ENCODE measurements at places on chromosomes 5 and 9.

- no peak for DNase-seq
These were observed 103.2 kb downstream of the CTNND2 start for GRCh38 chr5:11801061-11801460.

DNA sequence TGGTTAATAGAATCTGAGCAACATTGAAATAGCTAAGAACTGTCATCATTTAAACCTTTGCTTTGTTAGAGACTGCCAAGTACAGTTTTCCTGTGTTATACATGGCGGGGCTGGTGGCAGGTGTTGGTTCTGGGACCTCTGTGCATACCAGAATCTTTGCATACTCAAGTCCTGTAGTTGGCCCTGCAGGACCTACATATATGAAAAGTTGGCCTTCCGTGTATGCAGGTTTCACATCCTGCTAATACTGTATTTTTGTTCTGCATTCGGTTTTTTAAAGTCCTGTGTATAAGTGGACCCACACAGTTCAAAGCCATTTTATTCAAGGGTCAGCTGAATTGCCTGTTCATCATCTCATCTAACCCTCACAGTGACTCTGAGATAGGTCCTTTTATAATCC is 36.4 kb downstream of the LARP1 start:
- DNase-seq = no peak

DNA sequence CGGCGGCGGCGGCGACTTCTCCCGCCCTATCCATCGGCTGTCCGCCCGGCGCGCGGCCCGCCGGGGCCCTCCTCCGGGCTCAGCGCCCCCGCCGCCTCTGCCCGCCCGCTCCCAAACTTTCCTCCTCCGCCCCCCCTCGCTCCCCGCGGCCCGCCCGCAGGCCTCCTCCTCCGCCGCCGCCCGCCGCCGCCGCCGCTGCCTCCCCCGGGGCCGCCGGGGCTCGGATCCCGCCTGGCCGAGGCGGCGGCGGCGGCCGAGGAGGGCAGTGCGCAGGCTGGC is 460 bp upstream of the PBX3 start:
- no peak for DNase-seq

DNA sequence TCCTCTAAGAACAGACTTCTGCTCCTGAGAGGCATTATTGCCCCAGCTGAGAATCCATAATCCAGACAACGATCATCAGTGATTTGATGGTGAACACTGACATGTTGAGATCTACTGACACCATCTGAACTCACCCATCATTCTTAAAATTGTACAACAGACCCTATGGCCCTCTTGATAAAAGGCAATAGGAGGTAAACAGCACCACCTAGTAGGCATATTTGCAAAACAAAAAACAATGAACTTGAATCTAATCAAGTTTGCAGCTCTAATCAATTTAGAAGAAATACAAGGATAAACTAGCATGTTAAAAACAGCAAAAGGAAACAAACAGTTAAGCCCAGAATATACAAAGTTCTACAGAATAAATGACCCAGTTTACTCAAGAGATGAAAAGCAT is 89.6 kb downstream of the SFXN1 start:
- DNase-seq = no peak

- DNase-seq = peak; percentile 55
These were observed 789.3 kb downstream of the SEMA5A start for GRCh38 chr5:8756498-8757084.

DNA sequence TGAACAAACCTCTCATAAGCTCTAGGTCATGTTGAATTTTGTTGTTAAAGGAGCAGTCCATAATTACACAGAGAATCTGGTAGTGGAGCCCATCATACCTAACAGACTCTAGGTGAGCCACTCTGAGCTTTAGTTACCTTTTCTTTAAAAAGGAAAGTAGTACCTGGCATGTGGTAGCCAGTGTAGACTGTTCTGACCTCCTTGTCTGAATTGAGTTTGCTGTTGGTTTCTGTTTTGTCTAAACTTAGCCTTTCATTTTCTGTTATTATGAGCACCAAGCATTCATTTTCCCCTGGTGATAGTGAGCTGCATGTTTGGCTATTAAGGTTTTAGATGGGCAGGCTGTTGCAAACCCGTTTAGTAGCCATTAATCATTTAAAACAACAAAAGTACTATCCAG is 112.2 kb downstream of the MAST4 start:
- DNase-seq = no peak

DNA sequence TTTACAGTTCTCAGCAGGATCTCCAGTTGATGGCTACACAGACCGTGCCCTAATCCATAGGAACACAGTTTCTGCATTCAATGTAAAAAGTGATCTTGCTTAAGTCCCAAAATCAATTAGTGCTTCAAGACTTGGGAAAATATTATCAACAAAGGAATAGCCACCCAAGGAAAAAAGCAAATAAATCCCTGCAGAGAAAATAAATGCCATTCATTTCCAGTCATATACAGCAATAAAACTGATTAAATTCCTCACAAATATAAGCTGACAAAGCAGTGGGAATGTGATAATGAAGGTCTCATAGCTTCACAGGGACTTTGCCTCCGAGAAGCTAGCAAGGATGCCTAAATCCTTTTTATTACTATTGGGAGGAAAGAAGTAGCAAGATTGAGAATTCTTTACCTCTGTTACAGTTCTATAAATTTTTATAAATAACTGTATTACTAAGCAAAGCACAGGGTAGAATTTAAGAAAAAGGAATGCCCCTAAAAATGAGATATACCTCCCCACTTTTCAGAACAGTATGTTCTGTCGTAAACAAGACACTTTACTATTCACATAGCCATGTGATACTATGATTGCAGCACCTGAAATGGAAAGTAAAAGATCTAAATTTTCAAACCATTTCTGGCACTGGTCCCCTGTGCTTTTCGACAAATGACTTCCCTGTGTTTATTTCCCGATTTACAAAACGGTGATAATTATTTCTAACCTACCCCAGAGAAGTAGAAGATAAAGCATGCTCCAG is 59.8 kb downstream of the ARSB start:
- DNase-seq = no peak

- no peak for DNase-seq
These were observed 197.0 kb downstream of the ALDH1A1 start for GRCh38 chr9:72755836-72756235.

GRCh38 chr5:1378096-1378495 is 33.2 kb upstream of the CLPTM1L start:
- DNase-seq = no peak

- DNase-seq = no peak
These were observed 35.2 kb upstream of the SPARC start for GRCh38 chr5:151721812-151722391.

DNA sequence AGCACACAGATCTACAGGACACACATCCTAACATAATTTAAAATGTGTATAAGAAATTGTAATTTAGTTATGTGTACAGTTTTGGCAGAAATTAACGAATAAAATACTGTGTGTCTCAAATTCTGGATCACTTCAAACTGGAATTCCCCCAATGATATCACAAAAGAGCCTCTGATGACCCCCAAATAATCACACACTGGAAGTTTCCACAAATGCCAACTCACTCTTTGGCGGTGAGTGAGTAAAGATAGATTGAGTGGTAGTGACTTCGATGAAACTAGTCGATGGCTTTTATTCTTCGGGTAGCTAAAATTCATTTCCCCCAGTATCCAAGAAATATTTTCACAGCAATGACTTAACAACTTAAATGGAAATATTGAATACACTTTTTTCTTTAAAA is 2.2 kb downstream of the ZNF366 start:
- no peak for DNase-seq

DNA sequence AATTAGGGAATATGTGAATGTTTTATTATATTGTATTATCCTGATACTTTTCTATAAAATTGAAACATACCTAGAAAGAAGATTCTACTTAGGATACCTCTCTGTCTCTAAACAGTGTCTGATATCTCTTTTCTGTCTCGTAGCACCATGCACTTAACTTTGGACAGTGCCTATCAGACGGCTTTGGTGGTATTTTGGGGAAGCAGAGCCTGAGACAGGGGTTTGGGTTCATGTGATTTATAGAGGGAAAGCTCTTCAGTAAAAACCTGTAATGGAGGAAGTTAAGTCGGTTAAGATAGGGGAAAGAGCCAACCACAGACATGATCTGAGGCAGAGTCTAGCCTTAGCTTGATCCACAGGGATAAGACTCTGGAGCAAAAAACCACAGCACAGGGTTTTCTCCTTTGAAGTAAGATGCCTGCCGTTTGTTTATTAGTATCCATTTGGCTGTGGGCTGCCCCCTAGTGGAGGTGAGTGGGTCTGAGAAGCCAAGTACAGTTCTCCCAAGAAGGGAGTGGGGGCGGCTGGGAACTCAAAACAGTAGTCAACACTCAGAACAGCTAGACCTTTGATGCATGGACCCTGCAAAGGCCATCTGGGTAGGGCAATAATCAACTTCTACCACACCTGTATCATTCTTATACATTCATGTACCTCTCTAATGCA is 141.2 kb upstream of the ASTN2 start:
- no peak for DNase-seq

DNA sequence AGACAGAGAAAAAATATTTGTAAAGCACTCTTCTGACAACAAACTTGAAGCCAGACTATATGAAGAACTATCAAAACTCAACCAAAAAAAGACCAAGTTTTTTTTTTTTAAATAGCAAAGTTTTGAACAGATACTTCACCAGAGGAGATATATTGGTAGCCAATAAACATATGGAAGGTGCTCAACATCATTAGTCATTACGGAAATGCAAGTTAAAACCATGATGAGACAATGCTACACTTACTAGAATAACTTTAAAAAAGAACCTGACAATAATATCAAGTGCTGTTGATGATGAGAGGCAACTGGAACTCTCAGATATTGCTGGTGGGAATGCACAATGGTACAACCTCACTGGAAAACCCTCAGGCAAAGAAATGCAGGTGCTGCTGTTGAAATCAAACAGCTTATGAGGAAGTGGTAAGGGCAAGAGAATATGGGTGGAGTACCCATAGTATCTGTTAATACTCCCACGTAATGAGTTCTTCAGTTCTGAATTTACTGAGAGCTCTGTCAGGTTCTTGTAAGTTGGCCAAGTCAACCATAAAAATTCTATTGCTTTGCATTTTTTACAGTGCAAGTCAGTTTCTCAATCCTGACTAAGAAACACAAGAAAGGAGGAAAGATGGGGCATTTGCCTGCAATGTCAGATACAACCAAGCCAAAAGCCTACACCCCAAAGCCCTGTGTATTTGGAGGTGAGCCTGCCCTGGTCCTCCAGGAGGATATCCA is 87.3 kb upstream of the GNAQ start:
- peak; percentile 10 for DNase-seq

- no peak for DNase-seq
These were observed 177.7 kb downstream of the PAM start for GRCh38 chr5:102932781-102933180.

DNA sequence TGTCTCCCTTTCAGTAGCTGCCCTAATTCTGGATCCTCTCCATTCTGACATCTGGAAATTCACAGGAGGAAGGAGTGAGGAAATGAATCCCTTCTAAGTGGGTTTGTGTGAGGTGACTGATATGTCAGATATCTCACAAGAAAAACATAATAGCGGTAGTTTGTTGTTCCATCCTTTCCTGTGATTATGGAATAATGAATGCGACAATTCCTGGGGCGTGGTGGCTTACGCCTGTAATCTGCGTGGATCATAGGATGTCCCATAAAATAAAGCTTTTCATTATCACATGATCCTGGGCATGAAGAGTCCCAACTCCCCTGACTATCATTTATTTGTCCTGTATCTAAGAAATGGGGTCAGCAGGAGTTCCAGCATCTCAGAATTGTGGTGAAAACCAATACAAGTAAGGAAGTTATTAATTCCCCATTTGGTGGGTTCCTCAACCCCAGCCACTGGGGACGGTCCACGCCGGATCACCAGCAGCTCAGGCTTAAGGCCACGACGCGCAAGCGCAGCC is 375 bp upstream of the C5orf24 start:
- peak; percentile 30 for DNase-seq

GRCh38 chr9:91180240-91180929 is 181.3 kb downstream of the AUH start:
- no peak for DNase-seq

DNA sequence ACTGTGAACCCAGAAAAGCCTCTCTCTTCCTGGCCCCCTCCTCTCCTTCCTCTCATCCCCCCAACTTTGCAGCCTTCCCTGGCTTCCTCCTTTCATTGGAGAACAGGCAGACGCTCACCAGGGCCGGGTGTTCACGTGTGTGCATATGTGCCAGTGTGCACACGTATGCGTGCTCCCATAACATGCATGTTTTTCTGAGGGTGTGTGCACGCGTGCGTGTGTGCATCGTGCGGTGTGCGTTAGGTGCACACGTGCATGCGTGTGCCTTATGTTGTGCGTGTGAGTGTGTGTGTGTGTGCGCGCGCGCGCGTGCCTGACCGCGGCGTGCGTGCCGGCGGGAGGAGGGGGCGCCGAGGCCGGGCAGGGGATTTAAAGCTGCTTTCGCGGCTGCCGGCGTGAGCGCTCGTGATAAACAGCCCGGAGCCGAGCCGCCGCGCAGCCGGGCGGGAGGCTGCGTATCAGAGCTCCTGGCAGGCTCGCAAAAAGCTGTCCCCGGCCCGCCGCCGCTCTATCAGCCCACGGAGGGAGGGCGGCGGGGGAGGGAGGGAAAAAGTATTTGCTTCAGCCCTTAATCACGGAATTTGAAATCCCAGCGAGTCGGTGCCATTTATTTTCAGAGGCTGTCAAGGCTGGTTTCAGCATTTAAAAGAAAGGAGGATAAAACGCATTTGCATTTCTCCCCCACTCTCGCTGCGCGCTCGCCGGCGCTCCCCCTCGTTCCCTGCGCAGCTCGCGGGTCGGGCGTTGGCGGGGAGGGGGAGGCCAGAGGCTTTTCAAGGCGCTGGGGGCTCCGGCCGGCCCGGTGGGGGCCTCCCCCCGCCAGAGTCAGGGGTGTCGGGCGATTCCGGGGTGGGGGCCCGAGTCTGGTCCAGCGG is 183.9 kb downstream of the C9orf50 start:
- DNase-seq = no peak

DNA sequence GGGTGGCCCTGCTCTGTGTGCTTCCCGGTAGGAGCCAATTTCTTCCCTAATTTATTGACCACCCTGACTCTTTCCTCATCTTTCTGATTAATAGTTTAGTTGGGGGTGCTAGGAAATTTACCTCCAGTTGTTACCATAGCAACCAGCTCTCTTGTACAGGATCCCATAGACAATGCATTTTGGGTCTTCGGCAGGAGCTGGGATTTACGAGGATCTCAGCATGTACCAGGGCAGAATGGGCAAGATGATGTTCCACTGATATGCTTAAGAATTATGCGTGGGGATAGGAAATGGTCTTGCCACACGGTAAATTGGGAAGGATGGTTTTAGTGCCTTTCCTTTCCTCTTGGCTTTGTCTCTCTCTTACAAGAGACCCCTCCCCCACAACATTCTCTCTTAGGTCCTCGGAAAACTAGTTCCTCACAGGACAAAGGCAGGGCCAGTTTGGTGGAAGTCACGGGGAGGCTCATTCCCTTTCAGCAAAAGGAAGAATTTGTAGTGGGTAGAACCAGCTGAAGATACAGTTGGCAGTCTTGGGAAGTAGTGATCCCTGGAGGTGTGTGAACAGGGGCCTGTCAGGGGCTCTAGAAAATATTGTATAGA is 133.4 kb upstream of the SHB start:
- DNase-seq = no peak

- no peak for DNase-seq
These were observed 464 bp upstream of the FAM151B start for GRCh38 chr5:80487444-80487828.

GRCh38 chr5:56746553-56747339 is 68.6 kb upstream of the MAP3K1 start:
- no peak for DNase-seq

GRCh38 chr5:72464071-72464470 is 43.1 kb downstream of the ZNF366 start:
- no peak for DNase-seq
